ELF-1 (cell line): ENCODE measurements at places on chromosomes 5 and 9.

DNA sequence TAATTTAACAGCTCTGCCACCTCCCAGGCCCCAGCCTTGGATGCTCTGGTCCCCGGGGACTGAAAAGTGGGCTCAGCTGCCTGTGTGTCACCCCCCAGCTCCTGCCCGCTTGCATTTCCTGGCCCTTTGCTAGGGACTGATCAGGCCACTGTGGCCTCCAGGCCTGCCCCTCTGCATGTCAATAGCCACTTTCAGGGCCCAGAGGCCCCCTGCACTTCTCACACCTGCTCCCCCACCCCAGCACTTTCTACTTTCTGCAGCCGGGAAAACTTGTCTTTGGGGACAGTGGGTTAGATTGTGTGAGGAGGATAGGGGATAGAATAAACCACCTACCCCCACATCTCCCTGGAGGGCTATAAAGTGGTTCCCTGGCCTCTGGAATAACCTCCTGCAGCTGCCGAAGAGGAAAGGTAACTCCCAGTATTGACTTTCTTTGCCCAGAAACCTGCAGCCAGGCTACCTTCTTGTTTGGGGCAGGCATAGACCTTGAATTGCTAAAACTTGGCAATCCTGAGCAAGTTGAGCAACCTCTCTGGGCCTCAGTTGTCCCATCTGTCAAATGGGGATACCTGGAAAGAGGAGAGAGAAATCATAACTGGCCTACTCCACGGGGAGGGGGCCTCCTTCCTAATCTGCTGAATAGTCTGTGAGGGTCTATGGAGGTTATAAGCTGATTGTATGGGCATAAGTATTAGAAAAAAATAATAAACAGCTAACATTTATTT, 7.8 kb downstream of the AIF1L start:
- no peak for DNase-seq

DNA sequence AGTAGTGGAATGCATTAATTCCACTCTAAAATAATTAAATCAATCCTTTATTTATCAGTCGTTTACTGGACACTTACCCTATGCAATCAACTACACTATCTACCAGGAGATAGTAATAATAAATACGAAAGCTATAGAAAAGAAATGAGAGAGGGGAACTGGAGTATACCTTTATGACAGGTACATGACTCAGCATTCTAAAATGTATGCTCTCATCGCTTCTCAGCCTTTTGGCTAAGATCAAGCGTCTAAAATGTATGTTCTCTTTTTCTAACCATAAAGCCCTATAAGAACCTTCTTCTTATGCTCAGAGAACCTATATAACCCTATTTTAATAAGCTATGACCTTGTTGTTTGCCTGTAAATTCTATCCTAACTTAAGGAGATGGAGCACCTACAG, 753.9 kb upstream of the DMAC1 start:
- DNase-seq = no peak

DNA sequence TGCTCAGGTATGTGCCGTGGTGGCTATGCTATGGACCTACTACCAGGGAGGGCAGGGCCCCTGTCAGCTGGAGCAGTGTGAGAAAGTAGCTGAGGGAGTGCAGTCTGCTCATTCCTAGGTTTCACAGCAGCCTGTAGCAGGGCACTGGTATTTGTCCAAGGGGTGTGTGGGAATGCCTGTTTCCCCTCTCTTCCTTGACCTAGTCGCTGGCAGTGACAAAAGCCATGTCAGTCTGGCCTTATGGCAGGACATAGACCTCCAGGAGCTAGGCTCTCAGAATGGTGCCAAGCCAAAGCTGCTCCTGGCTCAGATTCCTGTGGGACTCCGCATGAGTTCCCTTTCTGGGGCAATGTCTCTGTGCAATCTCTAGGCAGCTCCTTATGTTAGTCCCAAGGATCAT, 253.9 kb upstream of the TYRP1 start:
- no peak for DNase-seq

GRCh38 chr9:37902796-37903646, 906 bp downstream of the SLC25A51 start:
- DNase-seq = no peak
